ENCODE measurements at places on chromosomes 13 and 19.

- DNase-seq = no peak
These were observed 7.4 kb upstream of the ZNRF4 start for GRCh38 chr19:5447700-5448311.

DNA sequence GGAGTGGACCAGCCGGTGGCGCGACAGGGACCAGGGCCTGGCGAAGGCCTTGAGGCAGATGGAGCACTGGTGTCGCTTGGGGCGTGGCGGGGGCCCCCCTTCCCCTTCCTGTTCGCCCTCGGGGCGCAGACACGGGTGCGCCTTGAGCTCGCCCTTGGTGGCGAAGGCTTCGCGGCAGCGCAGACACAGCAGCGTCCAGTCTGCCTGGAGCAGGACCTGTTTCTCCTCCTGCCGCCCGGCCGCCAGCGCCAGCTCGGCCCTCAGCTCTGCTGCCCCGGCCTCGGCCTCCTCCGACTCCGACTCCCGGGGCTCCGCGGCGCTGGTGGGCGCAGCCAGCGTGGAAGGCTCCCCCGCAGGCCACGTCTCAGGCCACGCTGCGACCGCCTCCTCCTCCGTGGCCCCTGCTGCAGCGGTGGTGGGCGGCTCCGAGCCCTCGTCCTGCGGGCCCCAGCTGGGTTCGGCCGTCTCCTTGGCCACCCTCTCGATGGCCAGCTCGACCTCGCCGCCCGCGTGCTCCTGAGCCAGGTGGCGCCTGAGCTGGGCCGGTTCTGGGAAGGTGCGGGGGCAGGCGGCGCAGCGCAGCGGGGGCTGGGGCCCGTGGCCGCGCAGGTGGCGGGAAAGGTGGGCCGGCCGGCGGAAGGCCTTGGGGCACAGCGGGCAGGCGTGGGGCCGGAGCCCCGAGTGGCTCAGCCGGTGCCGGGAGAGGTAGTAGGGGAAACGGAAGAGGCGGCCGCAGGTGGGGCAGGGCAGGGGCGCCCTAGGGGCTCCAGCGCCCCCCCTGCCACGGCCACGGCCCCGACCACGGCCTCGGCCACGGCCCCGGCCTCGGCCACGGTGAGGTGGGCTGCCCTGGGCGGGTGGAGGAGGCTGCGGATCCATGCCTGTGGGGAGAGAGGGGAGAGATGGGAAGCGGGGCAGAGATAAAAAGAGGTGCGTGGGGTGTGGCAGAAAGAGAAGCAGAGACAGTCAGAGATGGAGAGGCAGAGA, 1.6 kb downstream of the ZNF579 start:
- no peak for DNase-seq

- DNase-seq = no peak
These were observed 14.9 kb upstream of the FRY start for GRCh38 chr13:32016631-32017030.

DNA sequence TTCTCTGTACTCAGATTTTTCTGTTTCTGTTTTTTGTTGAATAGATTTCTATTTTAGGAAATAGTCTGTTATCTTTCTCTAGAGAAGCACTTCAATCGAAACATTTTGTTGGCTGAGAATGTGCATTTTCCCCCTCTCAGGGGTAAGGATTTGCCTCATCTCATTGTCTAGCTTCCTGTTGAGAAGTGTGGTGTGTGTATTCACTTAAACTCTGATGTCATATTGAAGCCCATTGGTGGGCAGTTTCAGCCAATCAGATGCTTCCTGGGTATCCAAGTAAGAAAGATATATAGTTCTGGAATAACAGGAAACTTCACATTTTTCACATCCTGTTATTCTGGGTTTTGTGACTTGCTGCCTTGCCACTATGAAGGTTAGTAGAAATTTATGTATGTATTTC, 87.6 kb downstream of the ARHGEF7 start:
- DNase-seq = no peak

DNA sequence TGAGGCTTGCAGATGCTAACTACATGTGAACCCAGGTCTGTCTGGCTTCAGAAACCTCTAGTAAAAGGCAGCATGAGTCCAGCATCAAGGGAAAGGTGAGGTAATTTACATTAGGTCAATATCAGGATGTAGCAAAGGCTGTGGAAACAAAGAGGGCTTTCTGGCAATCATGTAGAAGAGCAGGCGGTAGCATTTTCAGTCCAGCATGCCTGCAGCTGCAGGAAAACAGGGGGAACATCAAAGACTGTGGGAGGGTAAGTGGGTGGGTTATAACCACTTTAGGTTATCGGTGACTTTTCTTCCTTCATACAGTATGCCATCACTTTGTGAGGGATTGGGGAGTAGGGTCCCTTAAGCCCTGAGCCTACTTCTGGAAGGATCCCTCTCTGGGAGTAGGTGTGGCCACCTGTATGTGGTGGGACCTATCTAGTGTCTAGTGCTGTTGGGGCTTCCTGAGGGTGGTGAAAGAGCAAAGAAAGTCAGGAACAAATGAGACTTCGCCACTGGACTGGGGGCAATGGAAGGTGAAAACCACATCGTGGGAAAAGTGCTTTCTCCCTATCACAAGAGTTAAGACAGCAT, 10.8 kb downstream of the SUGP2 start:
- no peak for DNase-seq

- no peak for DNase-seq
These were observed 3.3 kb downstream of the ATP5F1D start for GRCh38 chr19:1244693-1245451.

DNA sequence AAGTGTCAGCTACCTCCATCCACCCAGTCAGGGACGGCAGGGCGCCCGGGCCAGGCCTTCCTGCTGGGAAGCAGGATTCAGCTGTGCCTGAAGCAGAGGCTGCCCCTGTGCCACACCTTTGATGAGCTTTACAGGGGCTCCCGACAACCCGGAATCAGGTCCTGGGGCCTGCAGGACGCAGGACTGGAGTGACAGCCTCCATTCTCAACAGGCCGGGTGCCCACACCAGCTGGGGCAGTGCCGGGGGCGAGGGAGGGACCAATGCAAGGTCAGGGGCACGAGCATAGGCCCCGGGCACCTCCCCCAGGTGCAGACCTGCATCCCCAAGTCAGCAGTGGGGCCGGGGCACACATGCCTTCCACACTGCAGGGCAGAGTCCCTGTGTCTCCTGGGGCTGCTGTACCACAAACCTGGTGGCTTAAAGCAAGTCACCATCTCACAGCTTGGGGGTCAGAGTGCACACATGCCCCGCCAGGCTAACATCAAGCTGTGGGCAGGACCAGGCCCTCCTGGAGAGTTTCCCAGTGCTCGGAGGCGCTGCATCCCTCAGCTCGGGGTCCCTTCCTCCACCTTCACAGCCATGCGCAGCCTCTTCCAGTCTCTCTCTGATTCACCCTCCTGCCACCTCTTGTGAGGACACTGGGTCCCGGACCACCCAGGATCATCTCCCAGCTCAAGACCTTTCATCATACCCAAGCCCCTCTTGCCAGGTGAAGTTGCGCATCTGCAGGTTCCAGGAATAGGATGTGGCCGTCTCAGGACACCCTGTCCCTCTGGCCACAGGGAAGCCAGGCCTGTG, 13.4 kb downstream of the UBXN6 start:
- DNase-seq = no peak

- no peak for DNase-seq
These were observed 124.9 kb downstream of the CYSLTR2 start for GRCh38 chr13:48778610-48779009.

DNA sequence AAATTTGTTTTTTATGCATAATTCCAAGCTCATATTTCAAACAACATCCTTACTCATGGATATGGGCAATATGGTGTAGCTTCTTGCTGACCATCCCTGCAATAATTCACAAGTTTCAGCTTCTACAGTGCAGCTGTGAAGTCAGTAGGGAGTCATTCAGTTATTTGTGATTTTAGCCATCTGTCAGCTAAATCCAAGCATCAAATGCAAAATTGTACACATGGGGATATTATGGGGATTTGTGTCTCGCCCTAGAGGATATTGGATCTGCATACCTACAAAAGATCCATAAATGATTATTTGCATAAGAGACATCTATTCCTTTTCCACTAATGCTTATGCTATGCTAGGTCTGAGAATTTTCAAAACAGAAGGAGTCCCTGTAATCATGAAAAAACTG, 217.9 kb upstream of the SLITRK5 start:
- DNase-seq = no peak

DNA sequence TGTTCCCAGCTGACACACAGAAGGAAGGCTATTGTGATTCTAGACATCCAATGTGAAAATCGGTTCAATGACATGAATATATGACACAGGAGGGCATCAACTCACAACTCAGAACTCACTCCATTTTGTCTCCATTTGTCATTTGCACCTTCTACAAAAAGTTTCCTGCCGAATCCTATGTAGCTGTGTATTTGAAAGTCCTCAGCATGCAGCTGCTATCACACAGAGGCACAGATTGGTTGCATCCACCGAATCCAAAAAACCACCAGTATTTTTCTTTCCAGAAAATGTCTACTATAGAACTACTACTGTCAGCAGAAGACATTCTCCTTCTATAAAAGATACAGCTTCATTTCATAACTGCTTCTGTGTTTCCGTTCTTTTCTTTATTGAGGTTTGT, 13.3 kb downstream of the PCDH9 start:
- no peak for DNase-seq

- no peak for DNase-seq
These were observed 11.4 kb upstream of the STARD13 start for GRCh38 chr13:33296793-33297425.

- no peak for DNase-seq
These were observed 3.1 kb upstream of the PNMA8C start for GRCh38 chr19:46431824-46432223.

DNA sequence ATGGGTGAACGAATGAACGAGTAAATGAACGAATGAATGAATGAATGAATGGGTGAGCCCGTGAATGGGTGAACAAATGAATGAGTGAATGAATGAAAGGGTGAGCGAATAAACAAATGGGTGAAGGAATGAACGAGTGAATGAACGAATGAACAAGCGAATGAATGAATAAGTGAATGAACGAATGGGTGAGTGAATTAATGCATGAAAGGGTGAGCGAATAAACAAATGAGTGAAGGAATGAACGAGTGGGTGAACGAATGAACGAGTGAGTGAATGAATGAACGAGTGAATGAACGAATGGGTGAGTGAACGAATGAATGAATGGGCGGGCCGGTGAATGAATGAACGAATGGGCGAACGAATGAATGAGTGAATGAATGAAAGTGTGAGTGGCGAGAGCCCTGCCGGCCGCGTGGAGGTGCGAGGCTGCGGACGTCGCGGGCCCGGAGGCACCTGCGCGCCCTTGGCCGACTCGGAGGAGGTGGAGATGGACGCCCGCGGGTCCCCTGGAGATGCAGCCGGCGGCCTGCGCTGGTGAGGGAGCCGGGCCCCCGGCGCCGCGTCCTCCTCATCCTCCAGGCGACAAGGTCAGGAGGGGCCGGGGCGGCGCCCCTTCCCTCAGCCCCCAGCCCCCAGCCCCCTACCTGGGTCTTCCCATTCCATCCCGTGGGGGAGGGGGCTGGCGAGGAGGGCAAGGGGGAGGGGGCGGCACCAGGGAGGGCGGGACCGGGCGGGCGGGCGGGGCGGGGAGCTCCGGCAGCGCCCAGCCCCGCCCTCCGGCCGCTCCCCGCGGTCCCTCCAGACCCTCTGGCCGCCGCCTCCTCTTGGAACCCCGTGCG, 15.4 kb downstream of the ANKRD24 start:
- no peak for DNase-seq

GRCh38 chr13:78601874-78602560, 1.3 kb downstream of the POU4F1 start:
- no peak for DNase-seq

GRCh38 chr13:64482373-64482772, 2747.8 kb downstream of the PCDH9 start:
- no peak for DNase-seq

GRCh38 chr13:42113478-42113877, 65.0 kb downstream of the DGKH start:
- no peak for DNase-seq

GRCh38 chr13:49265822-49266221, 18.1 kb downstream of the CDADC1 start:
- no peak for DNase-seq

DNA sequence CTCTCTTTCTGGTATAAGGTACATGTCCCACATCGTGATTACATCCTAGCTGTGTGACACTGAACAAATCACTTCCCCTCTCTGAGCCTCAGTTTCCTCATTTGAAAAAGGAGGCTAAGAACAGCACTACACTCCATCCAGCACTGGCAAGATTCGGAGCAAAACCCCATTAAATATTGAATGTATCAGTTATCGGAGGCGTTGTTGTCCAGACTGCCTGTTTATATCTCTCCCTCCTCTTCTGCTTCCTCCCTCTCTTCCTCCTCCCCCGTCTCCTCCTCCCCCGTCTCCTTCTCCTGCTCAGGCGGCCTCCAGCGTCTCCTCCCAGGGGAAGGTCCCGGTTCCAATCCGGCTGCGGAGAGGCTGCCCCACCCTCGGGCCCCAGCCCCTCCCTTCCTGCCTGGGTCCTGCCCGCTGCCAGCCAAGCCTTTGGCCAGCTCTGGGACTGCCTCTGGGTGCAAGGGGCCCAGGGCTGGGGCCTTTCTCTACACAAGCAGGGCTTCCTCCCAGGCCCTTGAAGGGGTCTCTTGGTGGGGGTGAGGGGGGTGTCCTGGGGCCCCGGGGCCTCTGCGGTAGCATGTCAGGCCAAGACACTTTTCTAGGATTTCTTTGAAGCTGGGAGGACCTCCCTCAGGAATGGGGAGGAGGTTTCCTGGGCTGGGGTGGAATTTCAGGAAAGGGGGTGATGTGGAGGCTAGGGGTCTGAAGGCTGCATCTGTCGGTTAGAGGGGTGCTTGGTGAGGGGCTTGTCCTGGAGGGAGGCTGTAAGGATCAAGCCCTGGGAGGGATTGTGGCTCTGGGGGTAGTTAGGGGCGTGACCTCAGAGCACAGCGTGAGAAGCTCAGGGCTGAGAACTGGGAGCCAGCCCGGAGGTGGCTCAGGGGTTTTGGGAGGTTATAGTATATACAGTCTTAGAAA, 1.9 kb downstream of the RRAS start:
- DNase-seq = peak; percentile 42
